ENCODE measurements at places on chromosomes 5 and 9. TPM values are rescaled to one million over a fixed set of nuclear protein-coding genes. Genes with fewer than 3 reads are reported as not detected.

Gene NR5A1
- not detected for total RNA-seq

GRCh38 chr5:56075361-56075760 is 80.6 kb upstream of the IL6ST start:
- DNase-seq = no peak

- DNase-seq = no peak
These were observed 5.4 kb upstream of the SLC1A3 start for GRCh38 chr5:36600917-36601527.

- no peak for DNase-seq
These were observed 24.0 kb upstream of the TRIM14 start for GRCh38 chr9:98142925-98143481.

DNA sequence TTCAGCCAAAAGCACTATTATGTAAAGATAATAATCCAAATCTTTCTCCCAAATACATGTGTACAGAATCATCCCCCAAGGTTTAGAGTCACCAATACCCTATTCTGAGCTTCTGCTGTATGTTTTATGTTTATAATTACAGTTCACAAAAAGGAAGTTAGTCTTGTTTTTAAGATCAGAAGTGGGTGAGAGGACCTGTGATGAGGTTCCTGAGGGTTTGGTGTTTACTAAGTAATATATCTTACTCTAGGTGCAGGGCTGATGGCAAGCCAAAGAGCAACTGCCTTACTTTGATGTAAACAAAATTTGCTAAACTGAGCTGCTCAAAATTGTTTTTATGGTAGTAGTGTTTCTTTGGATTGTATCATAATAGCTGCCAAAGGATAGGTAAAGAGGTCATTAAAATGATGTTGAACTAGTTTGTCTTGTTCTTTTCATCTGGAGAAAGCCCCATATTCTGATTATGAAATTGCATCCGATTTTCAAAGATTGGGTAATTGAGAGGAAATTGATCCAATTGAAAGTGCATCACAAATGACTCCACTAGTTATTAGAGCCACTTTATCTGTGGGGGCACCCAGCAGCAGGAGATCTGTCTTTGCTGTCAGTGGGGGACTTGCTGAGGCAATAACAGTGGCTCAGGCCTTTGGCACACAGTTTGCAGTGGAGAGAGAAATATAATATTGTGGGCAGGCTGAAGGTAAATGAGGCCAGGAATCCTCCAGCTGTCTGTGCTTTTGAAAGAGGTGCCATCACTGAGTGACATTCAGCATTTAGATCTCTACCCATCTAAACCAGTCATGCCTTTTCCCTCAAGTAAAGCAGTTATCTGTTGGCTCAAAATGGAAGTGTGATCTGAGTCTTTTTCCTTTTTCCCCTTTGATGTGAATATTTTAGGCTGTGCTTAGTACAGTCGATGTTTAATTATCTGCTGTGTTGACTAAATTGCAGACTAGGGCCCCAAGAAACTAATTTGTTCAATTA is 14.1 kb downstream of the TRIM32 start:
- DNase-seq = no peak

- DNase-seq = no peak
These were observed 89.8 kb downstream of the PLCXD3 start for GRCh38 chr5:41420492-41421067.

GRCh38 chr5:159700016-159700415 is 216.3 kb upstream of the ADRA1B start:
- DNase-seq = no peak

DNA sequence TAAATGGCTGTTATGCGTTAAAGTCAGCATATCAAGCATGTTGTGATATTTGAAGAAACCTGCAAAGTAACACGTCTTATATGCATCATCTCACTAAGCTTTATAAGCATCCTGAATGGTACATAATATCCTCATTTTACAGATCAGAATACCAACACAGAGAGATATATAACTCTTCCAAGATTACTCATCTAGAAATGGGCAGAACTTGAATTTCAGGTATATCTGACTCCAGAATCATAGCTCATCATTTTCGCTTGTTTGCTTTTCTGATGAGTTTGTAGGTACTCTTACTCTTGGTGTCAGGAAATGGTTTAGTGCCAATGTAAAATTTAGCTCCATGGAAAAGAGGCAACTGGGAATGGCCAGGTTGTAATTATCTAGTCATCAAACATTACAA is 232.3 kb upstream of the ANKH start:
- no peak for DNase-seq
